Brain microvascular endothelial cell (primary cell): ENCODE measurements at places on chromosomes 1 and 21.

GRCh38 chr1:207504438-207504837, 8.5 kb downstream of the CR1 start:
- no peak for DNase-seq

DNA sequence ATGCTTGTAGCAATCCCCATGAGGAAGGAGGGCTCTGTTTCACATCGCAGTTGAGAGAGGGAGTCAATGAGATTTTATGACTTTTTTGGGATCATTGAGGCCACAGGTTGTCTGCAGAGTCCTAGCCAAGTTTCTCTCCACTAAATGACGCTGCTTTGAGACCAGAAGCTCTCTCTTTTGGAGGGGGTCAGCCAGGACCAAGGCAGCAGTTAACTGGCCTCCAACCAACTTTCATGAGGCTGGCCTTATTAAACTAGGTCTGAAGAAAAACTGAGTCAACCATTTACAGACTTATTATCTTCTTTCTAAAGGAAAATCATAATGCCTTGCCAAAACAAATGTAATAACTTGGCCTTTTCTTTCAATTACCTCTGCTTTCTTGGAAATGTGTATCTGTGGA, 8.6 kb downstream of the WLS start:
- no peak for DNase-seq

GRCh38 chr1:33561576-33561975, 89.1 kb downstream of the ZSCAN20 start:
- DNase-seq: no peak

GRCh38 chr21:32185726-32186125, 93.1 kb downstream of the MIS18A start:
- no peak for DNase-seq

DNA sequence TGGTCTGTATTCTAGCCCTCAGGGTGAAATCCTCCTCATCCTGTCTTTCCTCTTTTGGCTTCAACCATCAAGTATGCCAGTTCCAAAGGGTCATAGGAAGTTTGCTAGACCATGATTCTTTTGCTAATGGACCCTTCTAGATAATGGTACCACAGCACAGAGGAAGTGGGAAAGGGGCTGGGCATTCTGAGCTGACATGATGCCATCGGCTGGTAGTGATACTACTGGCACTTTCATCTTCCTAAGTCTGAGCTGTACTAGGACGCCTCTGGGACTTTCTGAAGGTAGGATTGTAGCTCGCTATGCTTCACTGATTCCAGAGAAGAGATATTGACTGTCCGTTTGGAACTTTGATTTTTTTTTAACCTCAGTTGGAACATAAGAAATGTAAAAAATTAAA, 11.4 kb downstream of the FASLG start:
- no peak for DNase-seq

GRCh38 chr1:189669846-189670245, 807.8 kb downstream of the BRINP3 start:
- DNase-seq: peak; percentile 21

DNA sequence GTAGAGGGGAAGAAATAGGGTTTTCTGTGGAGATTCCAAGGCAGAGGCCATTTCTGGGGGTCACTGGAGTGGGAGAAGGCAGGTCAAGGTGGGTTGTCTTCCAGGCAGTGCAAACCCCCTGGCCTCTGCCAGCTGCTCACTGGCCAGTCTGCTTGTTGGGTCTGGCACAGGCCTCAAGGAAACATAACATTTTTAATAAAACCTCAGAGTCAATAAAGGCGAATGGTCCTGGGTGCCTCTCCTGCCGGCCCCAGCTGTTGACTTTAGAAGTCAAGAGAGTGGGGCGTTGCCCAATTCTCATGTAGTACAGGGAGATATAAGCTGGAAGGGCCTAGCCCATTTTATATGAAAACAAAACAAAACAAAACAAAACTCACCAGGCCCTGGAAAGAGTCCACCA, 36.6 kb downstream of the RUNX3 start:
- no peak for DNase-seq

DNA sequence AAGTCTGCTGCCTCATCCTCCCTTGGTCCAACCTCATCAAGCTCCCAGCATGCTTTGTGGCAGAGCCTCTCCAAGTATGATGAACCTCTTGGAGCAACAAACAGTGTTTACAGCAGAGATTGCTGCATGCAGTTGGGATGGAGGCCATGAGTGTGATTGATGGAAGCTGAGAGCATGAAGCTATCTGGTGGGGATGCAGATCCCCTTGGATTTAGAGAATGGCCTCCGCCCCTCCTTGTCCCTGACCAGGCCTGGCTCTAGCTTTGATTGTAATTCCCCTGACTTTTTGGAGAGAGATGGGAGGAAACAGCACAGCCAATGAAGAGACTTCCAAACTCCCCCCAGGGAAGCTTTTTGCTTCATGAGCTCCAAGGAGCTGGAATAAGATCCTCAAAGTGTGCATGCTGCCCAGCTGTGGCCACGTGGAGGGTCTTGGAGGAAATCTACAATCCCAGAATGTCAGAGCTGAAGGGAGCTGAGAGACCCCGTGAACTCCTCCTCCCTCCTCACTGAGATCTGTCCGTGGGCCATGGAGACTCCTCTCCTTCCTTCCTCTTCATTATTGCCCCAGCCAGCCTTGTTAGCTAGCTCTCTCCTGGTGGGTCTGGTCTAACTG, 165.3 kb upstream of the USP24 start:
- no peak for DNase-seq

- DNase-seq: no peak
Observed at GRCh38 chr21:34818662-34819158, 149.9 kb downstream of the CLIC6 start.

GRCh38 chr21:26170471-26171257, at the start of gene APP:
Gene APP, minus strand, starts transcription at chr21:26170770. Its CDS starts 150 bp downstream, at chr21:26170620.
- peak; percentile 60 for DNase-seq

DNA sequence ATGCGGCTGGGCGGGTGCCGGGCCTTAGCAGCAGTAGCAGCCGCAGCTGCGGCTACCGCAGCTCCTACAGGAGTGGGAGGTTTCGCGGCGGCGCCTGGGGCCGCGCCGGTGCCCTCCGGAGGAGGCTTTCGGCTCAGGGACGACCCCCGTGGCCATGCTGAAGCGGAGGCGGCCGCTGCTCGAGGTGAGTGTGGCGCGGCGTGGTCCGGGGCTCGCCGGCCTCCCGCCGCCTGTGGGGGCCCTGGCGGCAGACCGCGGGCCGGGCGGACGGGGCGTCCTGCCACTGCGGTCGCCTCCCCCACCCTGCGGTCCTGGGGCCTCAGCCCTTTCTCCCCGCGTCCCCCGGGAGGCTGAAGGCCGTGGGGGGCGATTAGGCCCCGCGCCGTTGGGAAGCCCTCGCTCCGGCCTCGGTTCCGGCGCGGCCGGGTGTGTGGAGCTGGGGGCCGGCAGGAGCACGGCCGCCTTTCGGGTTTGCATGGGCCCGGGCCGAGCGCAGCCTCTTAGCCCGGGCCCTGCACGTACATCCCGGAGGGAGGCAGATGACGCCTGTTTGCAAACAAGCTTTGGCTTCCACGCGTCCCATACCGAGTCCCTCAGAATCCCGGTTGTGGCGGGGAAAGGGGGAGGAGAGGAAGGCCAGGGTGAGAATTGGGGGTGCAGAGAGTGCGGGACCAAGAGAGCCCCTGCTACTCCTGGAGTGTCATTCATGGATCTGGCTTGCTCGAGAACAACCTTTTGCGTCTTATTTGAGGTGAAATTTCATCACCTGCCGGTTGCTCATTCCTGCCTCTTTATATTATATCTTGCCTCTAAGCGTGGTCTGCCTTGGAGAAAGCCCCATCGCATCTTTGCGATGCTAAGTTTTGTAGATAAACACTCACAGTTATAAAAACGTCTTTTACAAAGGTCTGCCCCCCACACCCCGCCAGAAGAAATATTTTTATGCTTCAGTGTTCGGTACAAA, 613 bp downstream of the ZFYVE9 start:
- peak; percentile 41 for DNase-seq

- no peak for DNase-seq
Observed at GRCh38 chr1:21628798-21629393, 40.3 kb downstream of the RAP1GAP start.

DNA sequence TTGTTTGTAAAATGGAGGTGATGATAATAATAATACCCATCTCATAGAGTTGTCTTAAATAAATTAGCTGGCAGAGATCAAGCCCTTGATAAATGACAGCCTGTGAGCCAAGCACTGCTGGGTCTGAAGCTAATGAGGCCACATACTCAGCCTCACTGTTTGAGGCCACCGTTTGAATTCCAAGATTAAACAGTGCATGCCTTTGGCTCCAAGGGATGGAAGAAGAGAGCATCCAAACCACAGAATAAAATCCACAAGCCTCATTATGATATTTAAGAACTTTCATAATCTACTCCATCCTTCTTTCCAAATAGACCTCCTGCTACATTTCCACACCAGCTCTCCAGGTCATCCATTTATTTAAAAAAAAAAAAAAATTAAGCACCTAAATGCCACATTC, 29.0 kb downstream of the TGFBR3 start:
- no peak for DNase-seq

GRCh38 chr21:26433386-26433785, 139.7 kb downstream of the CYYR1 start:
- DNase-seq: no peak
